ENCODE measurements at places on chromosomes 12 and 14.

DNA sequence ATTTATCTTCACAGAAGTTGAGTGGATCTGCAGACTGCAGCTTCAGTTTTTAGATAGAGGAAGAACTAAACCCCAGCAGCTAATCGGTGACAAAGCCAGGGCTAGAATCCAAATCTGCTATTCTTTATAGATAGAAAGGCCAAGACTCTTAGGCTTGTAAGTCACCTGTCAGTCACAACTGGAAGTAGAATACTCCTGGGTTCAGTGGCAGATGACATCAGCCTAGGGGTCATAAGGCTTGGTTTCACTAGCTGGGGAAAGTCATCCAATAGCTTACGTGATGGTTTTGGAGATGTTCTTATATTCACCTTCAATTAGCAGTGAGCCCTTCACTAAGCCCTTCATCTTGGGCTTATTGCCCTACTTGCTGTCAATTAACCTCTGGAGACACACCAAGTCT, 93.4 kb downstream of the APAF1 start:
- DNase-seq = no peak

GRCh38 chr12:43891856-43892574, 56.1 kb downstream of the TMEM117 start:
- no peak for DNase-seq

DNA sequence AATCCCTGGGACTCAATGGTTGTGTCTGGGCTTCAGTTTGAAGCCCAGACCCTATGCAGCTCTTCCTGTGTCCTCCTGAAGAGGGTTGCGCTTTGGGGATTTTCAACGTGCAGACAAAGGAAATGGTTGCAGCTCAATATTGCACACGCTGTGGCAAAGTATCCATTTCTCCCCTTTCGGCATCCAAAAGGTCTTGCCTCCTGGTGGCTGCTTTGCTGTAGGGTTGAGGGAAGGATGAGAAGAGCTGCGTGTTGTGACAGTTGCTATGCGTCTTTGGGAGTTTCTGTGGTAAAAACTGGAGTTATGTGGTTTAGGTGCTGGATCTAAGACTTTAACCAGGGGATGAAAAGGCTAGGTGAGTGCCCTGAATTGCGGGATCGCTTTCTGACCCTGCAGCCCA, 71.0 kb downstream of the ZNF664 start:
- no peak for DNase-seq

GRCh38 chr12:104347374-104348075, 44.0 kb downstream of the EID3 start:
- DNase-seq = no peak

DNA sequence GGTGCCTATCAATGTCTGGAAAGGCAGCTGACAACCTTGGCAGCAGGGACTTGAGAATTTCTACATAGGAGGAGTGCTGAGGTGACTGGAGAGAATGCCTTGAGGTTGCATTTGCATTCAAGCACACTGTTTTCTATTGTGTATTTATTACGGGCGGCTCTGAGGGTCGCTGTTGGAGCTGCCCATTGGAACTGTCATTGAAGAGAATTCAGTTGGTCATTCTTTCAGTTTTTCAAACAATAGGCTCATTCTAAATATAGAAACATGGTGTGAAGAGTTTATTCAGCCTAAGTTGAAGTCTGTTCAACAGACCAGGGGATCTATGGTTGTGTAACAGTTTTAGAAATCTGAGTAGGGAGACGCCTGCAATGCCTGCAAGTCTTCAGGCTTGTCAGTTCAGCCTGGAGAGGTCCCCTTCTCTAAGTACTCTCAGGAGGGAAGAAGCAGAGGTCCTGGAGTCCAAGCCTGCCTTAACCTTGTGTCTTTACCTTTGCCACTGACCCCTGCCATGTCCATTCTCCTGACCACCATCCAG, 9.8 kb upstream of the ABHD12B start:
- DNase-seq = no peak
